ENCODE measurements at places on chromosomes 2 and 18. TPM values are rescaled to one million over a fixed set of nuclear protein-coding genes. Genes with fewer than 3 reads are reported as not detected.

Gene SRD5A2
- 1.4 TPM for total RNA-seq

Gene ZNF638
- total RNA-seq, result 207 TPM

Gene KYNU
- total RNA-seq, result 4.5 TPM

Gene TXNDC2
- 30.5 TPM for total RNA-seq

Gene BCL11A
- total RNA-seq, result 4.1 TPM

Gene IL1RL1
- total RNA-seq, result 1.0 TPM
